AG09309 (cell line): ENCODE measurements at places on chromosomes 7 and 10.

DNA sequence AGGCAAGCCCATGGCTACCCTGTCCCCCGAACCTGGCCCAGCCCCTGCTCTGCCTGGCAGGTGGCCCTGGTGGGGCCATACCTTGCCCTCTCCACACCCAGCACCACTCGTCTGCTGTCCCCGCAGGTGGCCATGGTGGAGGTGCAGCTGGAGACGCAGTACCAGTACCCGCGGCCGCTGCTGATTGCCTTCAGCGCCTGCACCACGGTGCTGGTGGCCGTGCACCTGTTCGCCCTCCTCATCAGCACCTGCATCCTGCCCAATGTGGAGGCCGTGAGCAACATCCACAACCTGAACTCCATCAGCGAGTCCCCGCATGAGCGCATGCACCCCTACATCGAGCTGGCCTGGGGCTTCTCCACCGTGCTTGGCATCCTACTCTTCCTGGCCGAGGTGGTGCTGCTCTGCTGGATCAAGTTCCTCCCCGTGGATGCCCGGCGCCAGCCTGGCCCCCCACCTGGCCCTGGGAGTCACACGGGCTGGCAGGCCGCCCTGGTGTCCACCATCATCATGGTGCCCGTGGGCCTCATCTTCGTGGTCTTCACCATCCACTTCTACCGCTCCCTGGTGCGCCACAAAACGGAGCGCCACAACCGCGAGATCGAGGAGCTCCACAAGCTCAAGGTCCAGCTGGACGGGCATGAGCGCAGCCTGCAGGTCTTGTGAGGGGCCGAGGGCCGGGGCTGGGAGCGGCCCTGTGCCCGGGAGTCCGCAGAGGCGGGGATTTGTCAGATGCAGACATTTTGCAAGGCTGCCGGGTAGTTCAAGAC, 13.2 kb downstream of the ORAI2 start:
- no peak for DNase-seq

GRCh38 chr7:122833888-122834570, 52.2 kb downstream of the CADPS2 start:
- DNase-seq: no peak

DNA sequence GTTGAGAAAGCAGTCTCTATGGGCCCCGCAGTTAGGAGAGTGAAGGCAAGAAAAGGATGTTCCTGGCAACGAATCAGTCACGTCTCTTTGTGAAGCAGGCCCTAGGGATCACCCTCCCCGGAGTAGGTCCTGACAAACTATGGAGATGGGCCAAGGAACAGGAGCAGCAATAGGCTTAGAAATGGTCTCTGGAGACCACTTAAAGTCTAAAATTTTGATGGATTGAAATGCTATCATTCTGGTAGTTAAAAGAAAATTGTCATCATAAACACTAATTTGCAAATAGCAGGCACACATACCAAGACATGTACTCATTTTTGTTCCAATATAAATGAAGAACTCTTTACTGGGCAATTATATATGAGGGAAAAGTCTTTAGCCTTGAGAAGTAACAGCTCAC, 123.5 kb downstream of the ITGB8 start:
- DNase-seq: no peak

DNA sequence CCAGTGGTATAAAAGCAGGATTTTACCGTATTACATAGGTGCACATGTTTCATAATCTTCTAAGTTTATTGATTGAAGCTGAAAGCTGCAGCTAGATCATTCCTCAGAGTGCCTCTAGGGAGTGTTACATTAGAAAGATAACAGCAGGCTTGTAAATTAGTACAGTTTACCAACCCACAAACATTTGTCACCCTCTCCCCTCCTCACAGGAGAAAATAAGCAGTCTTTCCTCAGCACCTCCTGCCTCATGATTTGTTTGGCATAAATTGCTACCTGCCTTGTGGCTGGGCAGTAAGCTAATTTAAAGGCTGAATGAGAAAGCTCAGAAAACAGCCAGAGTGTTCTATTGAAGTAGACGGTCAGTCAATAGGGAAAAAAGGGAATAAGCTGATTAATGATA, 74.2 kb downstream of the NXPH1 start:
- DNase-seq: no peak

DNA sequence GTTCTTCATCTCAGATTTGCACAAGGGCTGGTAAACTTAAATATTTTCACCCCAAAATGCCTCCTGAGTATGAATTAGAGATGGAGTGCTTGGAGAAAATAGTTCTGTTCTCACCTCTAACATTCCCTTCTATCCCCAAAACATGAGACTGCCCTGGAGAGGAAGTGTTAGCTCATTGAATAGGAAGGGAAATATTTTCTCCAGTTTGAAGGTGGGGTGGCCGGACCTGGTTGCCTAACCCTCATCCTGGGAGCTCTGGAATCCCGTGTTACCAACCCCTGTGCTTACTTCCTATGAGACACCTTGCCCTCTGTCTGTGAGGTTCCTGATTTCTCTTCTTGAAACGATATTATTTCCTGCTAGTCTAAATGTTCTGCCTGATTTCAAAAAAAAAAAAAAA, 779 bp downstream of the IFIT2 start:
- DNase-seq: no peak

GRCh38 chr7:47702080-47702479, 120.2 kb upstream of the TNS3 start:
- DNase-seq: no peak

DNA sequence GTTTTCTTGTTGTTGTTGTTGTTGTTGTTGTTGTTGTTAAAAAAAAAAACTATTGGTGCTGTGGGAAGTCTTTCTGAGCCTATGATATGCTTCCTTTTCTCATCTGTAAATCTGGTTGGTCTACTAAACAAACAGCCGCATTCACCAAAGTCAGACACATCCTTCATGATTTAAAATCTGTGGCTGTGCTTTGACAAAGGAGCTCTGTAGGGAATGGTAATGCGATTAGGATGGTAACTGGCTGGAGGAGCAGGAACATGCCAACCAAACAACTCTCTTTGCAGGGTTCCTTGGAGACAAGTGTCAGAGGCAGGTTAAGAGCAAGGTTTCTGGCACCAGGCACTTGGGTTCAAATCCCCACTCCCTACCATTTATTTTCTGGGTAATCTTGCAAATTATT, 14.9 kb upstream of the SP4 start:
- DNase-seq: no peak
